LHCN-M2 (cell line): ENCODE measurements at places on chromosomes 13 and 19. TPM values are rescaled to one million over a fixed set of nuclear protein-coding genes. Genes with fewer than 3 reads are reported as not detected.

The YJEFN3 gene
- total RNA-seq, result 0.69 and 0.90 TPM in 2 replicates

The GPC5 gene
- total RNA-seq, result 0.11 TPM in 1 of 2 replicates, not detected in the other

The ZNF544 gene
- total RNA-seq, result 43.8 and 49.2 TPM in 2 replicates

The MYH14 gene
- total RNA-seq, result not detected in 2 replicates

The SCEL gene
- total RNA-seq, result not detected in 2 replicates

DNA sequence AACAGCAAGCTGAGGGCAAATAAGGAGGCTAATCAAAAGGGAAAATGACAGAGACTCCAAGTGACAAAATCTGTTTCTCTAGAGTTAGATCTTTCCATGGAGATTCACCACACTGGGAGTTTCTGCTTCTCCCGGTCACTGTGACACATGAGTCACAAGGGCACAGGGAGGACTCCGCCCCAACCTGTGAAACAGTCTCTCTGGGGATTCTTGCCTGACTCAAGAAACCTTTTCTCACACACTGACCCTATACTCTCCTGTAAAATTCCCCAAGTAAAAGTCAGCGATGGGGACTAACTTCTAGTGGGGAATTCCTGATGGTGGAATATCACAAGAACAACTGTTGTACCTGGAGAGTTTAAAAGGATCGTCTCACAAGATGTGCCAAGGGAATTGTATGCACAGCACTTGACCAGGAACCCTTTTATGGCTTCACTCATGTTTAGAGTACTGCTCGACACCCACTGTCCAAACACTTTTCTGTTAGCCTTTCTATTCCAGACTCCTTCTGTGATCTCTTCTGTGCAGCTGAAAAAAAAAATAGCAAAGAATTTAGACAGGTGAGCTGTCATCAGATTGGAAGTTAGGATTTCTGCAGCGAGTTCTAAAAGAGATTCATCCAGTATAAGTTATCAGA is 46.8 kb upstream of the URAD start:
- no peak for DNase-seq

DNA sequence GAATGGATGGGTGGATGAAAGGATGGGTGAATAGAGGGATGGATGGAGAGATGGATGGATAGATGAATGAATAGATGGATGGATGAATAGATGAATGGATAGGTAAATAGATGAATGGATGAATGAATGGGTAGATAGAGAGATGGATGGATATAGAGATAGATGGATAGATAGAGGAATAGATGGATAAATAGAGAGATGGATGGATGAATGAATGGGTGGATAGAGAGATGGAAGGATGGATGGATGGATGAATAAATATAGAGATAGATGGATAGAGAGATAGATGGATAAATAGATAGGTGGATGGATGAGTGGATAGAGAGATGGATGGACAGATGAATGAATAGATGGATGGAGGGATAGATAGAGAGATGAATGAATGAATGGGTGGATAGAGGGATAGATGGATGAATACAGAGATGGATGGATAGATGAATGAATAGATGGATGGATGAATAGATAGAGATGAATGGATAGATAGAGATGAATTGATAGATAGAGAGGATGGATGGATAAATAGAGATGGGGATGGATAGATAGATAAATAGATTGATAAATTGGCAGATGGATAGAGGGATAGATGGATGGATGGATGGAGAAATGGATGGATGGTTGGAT is 106.7 kb upstream of the SOX1 start:
- no peak for DNase-seq

- no peak for DNase-seq
Measured at GRCh38 chr19:32819419-32820400, 49.9 kb downstream of the SLC7A9 start.

- no peak for DNase-seq
Measured at GRCh38 chr19:16678498-16678897, 17.6 kb downstream of the TMEM38A start.

DNA sequence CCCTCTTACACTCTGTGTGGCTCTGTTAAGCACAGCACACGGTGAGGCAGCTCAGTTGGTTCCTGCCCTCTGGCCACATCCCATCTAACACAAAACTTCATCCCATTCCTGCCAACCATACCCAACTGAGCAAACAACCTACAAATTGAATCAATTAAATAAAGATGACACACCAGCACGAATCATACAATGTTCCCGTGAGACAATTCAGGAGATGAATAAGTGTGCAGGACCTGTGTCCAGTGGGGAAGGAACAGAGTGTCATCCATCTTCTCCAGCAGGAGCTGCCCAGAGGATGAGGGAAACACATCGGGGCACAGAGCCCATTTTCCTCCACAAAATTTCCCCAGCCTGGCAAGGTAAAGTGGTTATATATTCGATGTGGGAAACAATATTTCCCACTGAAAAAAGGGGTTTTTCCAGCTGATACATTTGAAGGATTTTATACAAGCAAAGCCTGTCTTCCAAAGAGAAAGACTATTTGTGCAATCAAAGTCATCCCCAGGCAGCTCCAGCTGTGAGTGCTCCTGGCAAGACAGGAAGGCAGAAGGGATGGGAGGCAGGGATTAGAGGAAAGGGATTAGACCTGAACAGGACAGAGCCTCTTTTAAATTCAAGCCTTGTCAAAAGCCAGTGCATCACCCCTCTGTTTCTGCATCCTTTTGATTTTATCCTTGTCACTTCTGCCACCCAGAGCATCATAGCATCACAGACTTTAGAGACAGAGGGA is 240.2 kb downstream of the LHFPL6 start:
- peak; percentile 55 for DNase-seq

DNA sequence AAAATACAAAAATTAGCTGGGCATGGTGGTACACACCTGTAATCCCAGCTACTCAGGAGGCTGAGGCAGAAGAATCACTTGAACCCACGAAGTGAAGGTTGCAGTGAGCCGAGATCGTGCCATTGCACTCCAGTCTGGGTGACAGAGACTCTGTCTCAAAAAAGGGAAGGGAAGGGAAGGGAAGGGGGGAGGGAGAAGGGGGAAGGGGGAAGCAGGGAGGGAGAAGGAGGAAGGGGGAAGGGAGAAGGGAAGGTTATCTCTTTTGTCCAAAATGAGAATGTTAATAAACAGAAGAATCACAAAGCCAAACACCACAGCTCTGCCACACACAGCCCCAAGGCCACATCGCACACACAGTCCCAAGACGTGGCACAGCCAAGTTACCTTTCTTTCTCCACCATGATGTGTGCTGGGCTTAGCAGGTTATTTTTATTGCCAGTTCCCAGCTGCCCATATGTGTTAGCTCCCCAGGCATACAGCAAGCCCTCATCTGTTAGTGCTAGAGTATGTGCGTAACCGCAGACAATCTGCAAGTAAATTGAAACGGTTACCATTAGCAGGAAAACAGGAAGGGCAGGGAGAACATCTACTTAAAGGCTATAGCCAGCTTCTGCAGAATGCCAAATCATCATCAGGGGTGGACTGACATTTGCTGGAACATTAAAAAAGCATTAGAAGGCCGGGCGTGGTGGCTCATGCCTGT is 34.3 kb downstream of the RCBTB1 start:
- no peak for DNase-seq

DNA sequence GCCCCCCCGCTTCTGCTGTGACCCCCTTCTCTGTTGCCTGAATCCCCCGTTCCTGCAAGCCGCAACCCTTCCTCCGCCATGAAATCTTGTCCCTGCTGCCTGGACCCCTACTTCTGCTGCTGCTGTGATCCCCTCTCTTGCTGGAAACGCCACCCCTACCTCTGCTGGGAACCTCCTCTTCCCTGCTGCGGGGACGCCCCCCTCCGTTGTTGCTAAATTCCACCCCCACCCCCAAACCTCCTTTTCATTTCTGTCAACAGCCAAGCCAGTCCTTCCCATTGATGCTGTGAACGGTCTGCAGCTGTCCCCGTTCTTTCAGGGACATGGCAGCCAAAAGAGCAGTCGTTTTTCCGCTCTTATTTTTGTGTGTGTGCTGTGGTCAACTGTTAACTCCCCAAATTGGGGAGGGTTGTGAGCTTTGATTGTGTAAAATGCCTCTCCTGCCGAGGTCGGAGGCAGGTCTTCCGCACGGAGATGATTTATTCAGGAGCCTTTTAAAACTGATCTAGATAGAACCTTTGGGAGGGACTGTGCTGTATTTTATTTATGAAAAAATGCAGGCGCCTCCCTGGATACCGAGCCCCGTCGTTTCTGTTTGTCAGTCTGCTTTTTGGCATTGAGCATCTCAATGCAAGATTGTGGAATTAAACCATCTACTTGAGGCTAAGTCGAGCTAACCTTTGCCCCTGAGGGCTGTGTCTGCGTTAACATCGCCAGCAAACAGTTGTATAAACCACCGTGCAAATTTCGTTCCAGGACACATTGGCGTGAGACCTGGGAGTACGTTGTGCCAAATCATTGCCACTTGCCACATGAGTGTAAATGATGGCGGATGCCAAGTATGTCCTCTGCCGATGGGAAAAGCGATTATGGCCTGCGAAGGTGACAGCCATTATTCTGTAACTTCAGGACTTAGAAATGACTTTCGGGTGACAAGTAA is 27.9 kb upstream of the NDUFS7 start:
- peak; percentile 62 for DNase-seq

DNA sequence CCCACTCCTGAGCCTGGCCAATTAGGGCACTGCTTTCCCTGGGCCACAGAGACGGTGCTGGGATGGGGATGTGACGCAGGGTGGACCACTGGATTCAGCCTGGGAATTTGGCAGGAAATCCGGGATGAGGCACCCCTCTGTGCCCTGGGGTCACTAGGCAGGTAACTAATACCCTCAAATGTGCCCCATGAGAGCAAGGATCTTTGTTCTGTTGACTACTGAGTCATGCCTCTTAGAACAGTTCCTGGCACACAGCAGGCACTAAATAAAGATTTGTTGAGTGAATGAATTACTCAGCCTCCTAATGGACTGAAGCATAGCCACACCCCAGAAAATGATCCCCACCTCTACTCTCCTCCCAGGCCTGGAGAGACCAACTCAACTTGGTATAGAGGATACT is 15.9 kb downstream of the OPA3 start:
- DNase-seq, result peak; percentile 93

DNA sequence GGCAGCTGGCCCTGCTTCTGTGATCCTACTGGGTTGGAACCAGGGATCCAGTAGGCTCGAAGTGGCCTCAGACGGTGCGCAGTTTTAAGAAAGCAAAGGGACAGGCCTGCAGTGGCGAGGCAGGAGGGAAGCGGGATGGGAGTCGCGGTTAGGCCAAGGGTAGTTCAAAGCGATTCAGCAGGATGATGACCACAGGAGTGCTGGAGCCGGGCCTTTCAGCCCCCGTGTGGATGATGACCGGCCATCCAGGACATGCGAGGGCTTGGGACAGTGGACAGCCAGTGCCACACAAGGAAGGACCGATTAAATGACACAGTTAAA is 854 bp downstream of the RNASEH2B start:
- peak; percentile 57 for DNase-seq

DNA sequence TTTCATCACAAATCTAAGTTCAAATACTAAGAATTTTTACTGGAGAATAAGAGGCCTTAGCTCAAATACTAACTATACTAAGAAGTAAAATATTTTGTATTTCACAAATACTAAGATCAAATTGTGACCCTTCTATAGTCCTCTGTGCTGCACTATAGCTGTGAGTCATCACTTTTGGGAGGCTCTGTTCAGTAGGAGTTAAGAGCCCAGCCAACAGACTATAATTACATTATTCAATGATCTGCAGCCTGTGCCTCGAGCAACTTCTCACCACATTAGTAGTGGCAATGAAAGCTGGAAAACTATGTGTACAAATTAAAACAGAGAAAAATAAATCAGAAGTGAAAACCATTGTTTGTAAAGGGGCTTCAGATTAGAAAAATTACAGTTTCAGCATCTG is 147.3 kb upstream of the GPC6 start:
- peak; percentile 25 for DNase-seq

- no peak for DNase-seq
Measured at GRCh38 chr13:55029280-55029679, 2000.7 kb downstream of the OLFM4 start.

DNA sequence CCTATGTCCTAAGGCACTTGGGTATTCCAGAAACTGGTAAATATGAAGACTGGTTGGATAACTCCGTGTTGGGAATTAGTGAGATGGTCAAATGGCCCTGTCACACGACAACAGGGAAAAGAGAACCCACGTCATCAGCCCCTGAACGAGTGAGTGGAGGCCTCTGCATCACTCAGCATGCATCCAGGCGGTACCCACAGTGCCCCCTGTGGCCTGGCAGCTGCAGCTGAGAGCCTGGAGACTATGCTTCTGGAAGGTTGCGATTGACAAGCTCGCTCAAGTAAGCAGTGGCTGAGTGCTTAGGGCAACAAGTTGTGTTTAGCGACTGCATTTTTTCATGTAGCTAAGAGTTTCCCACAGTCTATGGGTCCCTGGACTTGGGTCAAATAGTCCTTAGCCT is 55.9 kb downstream of the COL4A2 start:
- no peak for DNase-seq

DNA sequence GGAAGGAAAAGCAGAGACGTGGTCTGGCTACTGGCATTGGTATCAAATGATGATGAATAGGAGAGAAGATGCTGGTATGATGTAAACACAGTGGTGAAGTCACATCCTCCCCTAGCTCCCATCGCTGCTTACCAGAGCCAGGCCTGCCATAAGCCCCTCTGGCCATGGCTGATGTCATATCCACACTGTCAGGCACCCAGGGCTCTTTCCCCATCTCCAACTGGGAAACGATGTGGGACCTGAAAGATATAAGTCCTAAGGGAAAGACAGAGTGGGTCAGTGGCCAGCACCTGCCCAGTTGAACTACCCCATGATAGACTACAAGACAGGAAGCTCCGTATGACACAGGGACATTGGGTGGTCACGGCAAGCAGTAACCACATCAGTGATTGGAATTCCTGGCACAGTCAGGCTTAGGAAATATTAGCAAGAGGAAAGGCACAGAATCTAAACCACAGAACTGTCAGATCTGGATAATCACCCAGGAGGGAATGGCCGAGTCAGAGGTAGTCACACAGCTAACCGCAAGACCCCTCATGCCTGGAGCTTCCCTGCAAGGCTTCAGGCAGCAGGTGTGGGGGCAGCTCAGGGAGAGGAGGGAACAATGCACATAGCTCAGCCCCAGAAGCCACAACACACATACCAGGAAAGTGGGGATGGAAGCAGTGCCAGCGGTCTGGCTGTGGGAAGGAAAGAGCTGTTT is 3.8 kb downstream of the ZNF792 start:
- peak; percentile 96 for DNase-seq

DNA sequence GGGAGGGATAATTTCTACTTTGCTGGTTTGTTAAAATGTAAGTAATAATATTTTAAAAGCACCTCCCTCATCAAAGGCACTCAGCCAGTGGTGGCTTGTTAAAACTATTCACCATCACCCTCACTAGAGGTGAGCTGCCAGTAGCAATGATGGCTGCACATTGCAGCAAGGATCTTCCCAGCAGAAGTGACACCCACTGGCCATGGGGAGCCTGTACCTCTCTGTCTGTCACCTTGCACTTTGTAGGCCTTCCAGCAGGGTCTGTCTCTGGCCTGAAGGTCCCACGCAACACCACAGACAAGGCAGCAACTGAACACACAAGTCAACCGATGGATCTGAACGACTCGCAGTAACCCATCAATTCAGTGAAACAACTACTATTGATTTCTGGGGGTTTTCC is 47.3 kb upstream of the C13orf42 start:
- no peak for DNase-seq

- peak; percentile 92 for DNase-seq
Measured at GRCh38 chr19:2461751-2462634, 5.2 kb upstream of the LMNB2 start.
